Dermis microvascular lymphatic vessel endothelial cell (primary cell): ENCODE measurements at places on chromosomes 1 and 21.

- no peak for DNase-seq
These were observed 53.4 kb upstream of the ASPM start for GRCh38 chr1:197199923-197200271.

- DNase-seq = peak; percentile 34
These were observed 43.5 kb upstream of the DNAJC6 start for GRCh38 chr1:65265651-65266351.

DNA sequence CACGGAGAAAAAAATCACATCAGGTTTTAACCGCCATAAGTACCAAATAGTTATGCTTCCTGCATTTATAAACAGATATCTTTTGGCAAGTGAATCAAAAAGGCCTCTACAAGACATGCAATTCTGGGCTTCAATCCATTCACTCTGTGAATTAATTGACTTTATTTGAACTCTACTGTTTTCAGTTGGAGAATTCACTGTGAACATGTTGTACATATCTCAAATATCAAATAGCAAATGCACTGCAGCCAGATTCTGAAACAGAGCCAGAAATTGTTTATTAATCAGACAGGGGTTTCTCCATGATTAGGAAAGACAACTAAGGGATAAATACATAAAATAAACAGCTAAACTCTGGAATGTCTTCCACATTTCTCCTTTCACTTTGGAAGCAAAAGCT is 445.4 kb upstream of the NFIA start:
- DNase-seq = no peak

DNA sequence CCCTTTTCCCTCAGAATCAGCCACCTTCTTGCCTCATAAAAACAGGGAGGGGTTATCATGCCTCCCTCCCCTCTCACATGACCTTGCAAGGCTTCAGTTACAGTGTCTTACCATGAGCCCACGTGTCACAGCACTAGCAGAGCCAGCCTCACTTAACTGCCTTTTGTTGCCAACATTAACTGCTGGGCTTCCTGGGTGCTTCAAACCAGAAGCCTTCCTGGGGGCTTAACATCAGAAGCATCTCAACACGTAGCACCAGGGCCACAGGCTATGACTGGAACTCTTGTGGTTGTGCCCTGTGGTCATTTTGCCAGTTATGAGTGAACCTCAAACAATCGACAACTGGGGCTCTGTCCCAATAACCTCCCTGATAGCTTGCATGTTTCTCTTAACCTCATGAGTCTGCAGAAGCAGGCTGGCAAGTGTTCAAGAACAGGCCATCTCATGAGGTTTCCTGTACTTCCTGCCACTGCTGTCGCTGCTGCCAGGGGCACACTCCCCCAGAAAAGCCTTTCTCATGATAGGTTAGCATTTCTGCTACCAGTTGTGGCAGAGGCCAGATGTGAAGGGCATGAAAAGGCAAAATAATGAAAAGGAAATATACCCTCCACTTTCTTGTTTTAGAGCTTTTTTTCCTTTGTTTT is 132.2 kb downstream of the GLUL start:
- DNase-seq = no peak

DNA sequence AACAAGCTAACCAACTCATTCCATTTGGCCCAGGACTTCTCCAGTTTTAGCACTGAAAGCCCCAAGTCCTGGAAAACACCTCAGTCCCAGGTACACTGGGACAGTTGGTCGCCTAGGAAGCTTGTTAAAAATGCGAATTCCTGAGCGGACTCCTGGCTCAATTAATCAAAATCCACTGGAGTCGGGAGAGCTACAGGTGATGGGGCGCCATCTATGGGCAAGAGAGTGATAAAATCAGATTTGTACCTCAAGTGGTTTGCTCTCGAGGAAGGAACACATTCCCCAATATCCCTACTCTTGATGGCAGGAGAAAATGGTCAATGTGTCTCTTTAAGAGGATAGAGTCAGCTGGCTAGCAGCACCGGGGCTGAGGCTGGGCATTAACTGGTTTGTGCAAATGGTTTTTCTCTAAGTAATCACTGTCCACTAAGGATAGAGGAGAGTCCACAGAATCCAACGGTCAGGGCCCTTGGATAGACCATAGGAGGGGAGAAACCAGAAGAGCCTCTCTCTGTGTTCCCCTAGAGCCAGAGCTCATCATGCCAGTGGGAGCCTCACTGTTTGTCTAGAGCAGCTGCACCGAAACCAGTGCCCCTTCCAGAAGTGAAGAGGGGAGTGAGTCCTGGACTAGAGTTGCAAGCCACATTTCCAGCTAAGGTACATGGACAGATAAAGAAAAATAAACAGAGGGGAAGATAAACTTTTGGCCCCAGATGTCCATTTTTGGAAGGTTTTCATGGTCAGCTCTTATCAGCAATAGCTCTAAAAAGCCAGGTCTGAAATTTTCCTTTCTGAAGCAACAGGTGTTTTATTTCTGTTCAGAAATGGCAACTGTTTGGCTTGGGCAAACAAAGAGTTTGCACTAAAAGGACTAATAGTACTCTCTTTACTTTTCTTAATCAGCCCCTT is 148.5 kb downstream of the TENT5C start:
- DNase-seq = peak; percentile 70

DNA sequence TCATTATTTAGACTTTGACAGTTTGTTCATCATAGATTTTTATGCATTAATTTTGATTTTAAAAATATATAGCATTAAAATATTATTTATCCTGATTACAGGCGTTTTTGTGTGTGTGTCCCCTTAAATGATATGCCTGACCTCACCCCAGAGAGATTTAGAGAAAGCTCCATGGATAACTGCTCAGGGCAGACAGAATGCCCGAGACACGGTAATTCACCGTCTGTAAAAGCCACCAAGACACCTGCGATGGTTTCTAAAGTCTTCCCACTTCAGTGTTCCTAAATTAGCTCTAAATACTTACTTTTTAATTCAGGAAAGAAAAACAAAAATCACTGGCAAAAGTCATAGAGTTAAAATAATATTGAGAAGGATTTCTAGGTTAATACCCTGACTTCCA is 350.6 kb upstream of the RUNX1 start:
- no peak for DNase-seq

- DNase-seq = no peak
These were observed 5.5 kb downstream of the GLIS1 start for GRCh38 chr1:53733447-53733931.

- DNase-seq = peak; percentile 51
These were observed 1.4 kb upstream of the C1QC start for GRCh38 chr1:22641906-22642636.

DNA sequence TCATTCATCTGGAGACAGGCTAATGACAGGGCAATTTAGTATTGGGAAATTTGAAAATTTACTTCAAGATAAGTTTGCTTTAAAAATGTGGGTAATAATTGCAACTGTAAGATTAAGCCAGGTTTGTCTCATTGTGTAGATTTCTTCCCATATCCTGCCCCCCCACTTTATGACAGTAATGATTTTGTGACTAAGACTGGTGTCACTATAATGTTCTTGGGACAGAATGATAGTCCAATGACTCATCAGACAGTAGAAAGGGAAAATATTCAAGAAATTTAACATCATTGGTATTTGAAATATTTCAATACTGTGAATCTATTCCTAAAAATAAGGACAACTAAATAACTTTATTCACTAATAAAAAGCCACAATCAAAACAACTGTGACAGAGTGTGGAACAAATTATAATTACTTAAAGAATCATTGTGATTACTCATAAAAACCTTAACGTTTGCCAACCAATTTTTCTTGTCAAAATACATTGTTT is 36.7 kb downstream of the FH start:
- peak; percentile 70 for DNase-seq

- DNase-seq = no peak
These were observed 8.6 kb downstream of the FMOD start for GRCh38 chr1:203342192-203342940.

DNA sequence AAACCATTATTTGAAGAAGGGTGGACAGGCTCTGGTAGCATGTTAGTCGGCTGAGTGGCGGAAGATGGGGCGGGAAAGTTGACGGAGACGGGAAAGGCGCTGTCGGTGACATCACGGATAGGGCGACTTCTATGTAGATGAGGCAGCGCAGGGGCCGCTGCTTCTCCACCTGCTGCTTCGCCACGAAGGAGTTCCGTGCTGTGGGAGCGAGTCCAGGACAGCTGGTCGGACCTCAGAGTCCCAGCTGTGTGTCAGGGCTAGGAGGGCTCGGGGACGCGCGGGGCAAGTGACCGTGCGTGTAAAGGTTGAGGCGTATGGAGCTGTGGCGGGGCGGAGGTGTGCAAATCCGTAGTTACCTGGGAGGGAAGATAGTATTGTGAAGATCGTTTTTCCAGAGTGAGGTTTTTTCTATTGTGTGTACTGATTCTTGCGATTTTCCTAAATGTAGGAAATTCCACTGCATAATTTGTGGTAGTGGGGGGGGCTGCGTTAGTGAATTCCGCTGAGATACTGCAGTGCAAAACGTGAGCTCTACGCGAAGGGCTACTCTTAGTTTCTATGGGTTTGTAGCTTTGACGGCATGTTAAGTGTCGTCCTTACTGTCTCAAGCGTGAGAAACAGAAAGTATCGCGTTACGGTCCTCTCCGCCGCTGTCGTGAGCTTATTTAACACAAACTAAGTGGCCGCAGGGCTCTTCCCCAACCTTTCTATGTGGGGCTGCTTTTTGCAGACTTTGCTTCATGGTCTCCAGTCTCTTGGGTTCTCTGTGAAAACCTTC is 111.2 kb upstream of the NBPF11 start:
- peak; percentile 26 for DNase-seq

DNA sequence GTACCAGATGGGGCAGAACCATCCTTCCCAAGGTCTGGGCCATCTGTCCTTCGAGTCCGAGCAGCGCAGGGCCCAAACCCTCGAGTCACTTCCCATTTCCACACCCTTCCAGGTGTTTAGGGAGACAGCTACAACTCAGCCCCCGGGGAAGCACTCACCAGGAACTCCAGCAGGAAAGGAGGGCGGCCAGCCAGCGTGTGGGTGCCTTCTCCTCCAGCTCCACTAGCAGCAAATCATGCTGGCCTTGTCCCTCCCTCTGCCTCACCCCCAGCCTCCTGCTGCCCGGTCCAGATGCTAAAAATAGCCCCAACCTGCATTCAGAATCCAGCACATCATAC is 56.1 kb downstream of the RIPK4 start:
- no peak for DNase-seq

DNA sequence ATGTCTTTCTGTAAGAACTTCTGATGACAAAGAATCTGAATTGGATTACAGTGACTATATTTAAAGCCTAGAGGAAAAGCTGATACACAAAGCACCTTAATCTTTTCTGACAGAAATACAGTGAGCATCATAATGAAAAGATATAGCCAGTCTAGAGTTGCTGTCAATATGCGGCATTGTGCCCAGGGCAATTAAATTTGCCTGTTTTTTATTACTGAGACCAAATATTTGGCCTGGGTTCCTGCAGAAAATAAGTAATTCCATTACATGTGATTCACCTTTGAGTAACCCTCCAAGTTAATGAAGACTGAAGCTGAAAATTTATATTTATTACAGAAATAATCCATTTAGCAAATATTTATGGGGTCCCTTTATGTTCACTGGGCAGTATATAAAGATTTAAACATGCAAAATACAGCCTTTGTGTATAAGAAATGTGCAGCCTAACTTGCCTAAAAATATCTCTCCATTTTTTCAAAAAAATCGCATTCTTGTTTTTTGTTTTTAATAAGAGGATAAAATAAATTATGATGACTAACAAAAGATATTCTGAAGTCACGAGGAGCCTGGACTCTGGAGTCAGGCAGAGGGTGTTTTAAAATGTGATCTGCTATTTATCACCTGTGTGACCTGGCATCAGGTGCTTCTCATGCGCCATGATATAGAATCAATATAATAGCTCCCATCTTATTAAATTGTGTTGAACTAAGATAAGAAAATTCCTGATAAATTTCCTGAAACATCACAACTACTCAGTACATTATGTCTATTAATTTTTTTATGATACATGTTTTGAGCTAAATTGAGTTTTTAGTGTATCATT is 83.6 kb downstream of the SGIP1 start:
- DNase-seq = no peak

DNA sequence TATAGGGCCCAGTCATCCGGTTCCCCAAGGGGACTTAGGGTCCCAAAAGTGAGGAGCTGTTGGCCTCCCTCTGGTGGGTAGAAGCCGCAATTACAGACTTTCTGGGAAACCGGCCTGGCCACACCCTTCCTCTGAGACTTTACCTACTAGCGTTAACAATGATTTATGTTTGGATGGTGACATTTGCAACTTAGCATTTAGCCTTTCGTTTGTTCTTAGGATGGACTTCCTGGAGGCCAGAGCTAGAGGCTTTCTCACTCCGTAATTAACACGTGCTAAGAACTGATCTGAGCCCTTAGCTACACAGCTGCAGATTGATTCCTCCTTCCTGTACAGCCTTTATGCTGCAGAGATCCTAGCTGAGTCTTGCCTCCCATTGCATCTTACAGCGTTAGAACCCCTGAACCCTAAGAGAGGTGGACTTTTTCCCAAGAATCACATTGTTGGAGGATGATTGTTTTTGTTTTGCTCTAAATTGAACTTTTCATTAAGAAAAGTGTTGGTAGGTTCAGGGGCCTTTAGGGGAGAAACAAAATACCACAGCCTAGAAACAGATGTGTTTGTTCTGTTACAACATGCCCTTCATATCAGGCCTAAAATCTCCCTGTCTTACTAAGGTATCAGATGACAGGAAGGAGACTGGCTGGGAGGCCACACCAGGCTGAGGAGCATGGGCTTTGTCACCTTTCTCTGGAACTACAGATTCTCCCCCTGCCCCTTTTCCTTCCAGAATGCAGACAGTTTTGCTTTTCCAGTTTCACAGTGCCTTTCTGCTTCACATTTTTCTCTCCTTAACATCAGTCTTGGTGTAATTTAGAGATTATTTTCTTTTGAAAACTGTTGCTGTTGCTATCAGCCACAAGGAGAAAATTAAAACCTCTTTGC is 1.9 kb downstream of the S100A11 start:
- DNase-seq = no peak

DNA sequence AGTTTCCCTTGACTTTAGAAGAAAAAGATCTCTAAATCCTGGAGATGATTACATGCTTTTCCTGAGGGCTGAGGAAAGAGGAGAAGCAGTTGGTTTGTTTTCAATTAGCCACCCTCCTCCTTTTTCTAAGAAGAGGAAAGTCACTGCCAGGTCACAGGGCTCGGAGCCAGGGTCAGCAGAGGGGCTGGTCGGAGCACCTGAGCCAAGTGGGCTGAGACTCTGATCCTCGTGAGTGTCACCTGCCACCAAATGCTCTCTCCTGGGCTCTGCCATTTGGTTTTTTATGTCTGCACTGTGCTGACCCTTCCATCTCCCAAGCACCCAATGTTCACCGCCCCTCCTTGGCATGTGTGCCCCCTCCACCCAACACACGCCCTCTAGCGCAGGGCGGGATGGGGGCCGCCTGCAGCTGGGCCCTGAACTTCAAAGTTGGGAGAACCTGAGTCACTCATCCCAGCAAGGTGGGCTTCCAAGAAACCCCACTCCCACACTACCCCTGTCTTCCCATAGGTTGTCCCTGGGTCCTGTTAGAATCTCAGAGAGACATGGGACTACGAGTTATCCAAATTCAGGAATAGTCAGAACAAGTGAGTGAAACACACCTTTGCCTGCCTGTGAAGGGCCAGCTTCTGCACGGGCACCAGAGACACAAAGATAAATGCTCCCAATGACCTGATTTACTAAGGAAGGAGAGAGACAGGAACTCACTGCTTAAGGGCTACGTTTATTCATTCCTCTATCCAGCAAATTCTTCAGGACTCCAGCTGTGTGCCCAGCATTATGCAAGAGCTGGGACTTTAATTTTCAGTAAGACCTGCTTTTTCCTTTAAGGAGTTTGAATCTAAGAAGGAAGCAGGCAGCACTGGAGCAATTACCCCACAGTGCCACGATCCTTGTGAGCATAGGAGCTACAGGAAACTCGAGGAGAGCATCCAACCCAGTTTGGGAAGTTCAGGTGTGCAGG is 127.5 kb downstream of the RHOU start:
- DNase-seq = no peak

GRCh38 chr1:208239473-208240381 is 4.5 kb downstream of the PLXNA2 start:
- DNase-seq = no peak
